ENCODE measurements at places on chromosomes 1 and 21. TPM values are rescaled to one million over a fixed set of nuclear protein-coding genes. Genes with fewer than 3 reads are reported as not detected.

Gene CXADR
- 0.32 TPM for total RNA-seq

DNA sequence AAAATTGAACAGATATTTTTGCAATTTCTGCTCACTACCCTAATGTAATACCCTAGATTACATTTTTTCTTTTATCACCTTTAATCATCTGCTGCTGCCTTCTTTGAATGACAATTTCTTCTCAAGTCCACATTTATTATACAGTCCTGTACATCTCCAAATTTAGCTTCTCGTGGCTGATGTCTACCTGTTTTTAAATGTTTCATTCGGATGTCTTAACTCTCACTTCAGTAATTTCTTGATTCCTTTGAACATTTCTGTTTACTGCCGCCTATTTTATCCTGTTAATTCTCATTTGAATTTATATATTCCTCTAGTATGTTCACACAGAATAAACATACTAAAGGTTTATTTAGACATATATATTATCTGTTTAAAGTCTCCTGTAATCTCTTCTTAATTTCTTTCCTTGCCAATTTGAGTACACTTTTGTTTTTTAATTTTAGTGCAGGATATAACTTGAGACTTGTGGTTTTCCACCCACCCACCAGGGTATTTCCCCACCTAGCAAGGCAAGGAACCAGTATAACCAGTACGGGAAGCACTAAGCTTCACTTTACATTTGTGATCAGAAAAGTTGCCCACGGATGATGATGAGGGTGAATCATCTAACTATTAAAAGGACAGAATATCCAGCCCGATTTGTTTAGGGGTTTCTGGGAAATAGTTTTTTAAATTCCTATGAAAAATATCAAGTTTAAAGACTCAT, 12.7 kb downstream of the INSL5 start:
- no peak for DNase-seq

DNA sequence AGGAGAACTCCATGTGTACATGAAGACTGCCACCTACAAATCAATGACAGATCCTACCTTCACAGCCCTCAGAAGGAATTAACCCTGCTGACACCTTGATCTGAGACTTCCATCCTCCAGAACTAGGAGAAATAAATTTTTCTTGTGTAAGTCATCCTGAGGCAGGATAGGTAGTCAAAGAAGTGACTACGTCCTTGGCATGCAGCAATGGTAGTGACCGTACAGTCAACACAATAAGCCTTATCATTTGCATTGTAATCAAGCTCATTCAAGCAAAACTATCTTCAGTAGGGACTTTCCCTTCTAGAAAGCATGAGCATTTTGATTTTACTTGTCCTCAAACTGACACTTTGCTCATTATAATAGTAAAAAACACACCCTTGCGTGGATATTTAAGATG, 64.0 kb upstream of the KCNK1 start:
- DNase-seq: no peak

DNA sequence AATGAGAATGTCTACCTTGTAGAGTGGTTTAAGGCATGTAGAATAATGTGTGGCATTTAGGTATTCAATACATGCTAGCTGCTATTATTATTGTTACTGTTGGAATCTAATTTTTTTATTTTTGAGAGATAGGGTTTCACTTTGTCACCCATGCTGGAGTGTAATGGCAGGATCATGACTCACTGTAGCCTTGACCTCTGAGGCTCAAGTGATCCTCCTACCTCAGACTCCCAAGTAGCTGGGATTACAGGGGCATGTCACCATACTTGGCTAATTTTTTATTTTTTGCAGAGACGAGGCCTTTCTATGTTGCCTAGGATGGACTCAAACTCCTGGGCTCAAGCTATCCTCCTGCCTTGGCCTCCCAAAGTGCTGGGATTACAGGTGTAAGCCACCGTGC, 61.9 kb downstream of the EPB41 start:
- no peak for DNase-seq

Gene NEXN
- 38.2 TPM for total RNA-seq

DNA sequence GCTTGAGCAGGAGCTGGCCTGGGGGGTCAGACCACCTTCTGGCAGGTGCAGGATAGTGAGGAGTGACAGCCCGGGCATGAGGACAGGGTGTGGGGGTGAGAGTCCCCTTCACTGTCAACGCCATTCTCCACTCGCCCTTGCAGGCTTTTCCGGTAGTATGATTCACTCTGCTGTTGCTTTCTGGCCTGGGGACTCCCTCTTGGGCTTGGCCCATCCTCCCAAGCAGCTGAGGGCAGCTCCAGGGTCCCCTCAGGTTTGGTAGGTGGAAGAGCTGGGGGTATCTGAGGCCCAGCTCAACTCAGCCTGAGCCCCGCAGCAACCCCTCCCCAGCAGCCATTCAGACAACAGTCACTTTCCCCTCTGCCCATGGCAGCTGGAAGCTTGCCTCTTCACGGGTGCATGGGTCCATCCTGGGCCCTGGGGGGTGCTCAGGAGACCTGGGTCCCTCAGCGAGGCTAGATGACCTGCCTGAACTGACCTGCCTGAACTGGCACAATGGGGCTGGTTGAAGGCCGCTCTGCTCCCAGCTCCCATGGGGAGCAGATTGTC, 1.3 kb downstream of the CLDN19 start:
- DNase-seq: no peak

Gene PPM1J
- total RNA-seq: 10.0 TPM

Gene LCE3A
- not detected for total RNA-seq

- no peak for DNase-seq
Measured at GRCh38 chr21:18522181-18522972, 118.8 kb upstream of the TMPRSS15 start.

Gene OR2L2
- not detected for total RNA-seq

Gene HCN3
- total RNA-seq: 2.6 TPM

GRCh38 chr1:54937469-54937868, 43.0 kb upstream of the TMEM61 start:
- no peak for DNase-seq

DNA sequence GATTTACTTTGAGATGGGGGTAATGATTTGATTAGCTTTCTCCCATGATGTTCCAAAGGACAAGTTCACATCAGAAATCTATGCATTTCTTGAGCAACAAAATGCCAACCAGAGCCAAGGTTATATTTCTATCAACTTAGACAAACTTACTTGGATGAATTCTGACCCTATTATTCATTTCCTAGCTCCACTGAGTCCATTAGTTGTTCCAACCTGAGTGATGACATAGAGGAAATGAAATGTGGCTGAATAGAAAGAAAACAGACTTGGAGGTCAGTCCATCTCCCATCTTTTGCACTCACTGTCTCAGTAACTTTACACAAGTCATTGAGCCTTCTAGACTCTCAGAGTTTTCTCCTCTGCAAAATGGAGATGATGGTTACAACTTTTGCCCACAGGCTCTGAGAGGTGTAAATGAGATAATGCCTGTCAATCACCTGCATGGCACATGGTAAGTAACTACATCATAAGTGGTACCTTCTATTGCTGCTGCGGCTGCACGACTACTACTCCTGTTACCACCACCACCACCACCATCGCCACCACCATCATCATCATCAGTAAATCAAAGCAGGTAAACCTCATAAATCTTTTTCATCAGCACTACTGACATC, 98.2 kb downstream of the PTPN14 start:
- no peak for DNase-seq

Gene SH3BP5L
- 15.9 TPM for total RNA-seq

Gene CD55
- 73.1 TPM for total RNA-seq

DNA sequence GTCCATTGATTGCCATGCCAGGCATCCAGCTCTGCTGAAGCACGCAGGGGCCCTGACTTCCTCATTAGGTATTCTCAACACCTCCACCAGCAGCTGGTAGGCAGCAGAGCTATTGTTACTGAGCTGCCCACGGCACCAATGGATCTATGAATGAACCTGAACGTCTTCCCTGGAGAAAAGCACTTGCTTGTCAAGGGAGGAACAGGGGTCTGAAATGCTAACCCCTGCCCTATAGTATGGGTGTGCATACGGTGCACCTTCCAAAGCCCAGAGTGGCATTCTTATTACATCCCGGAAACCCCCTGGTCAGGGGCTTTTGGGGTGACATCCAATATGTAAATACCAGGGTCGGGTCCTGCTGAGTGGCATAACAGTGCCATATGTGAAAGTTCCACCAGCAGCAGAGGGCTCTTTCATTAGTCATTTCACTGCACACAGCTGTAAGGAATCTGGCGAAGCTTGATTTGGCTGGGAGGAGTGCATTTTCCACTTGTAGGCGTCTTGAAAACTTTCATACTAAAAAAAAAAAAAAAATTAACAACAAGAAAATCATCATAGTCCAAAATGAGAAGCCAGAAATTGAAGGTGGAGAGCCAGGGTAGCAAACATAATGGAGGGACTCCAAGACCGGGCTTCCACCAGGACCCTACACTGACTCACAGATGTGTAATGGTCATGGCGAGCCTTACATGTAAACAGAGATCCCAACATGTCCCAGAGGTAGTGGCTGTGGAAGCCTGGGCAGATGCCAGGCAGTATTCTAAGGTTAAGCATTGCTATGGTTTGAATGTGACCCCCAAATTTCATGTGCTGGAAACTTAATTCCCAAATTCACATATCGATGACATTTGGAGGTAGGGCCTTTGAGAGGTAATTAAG, 58.8 kb upstream of the PRDX6 start:
- DNase-seq: no peak

Gene ANGPTL3
- not detected for total RNA-seq

GRCh38 chr1:19169642-19170041, 40.4 kb downstream of the UBR4 start:
- no peak for DNase-seq

DNA sequence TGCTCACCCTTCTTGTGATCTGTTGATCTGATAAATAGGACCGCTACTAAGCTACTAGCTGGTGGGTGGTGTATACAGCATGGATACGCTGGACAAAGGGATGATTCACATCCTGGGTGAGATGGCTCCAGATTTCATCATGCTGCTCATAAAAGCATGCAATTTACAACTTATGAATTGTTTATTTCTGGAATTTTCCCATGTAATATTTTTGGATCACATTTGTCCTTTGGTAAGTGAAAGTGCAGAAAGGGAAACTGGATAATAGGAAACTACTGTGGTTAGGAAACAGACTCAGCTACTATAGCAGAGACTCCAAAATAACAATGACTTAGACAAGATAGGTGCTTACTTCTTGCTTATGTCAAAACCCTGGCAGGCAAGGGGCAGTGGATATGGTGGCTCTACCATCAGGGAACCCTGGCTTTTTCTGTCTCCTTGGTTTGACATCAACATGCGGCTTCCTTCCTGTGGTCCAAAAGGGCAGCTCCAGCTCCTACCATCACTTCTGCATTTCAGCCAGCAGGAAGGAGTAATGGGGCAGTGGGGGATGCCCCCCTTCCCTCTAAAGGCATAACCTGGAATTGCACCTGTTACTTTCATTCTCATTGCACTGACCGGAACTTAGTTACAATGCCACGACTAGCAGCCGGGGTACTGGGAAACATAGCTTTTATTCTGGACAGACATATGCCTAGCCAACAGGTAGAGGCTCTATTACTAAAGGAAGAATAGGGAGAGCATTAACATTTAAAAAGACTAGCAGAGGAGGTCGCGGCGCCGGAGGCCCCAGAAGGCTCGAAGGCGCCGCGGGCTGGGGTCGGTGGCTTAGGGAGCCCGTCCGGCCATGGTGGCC, 13.8 kb upstream of the AK2 start:
- no peak for DNase-seq

DNA sequence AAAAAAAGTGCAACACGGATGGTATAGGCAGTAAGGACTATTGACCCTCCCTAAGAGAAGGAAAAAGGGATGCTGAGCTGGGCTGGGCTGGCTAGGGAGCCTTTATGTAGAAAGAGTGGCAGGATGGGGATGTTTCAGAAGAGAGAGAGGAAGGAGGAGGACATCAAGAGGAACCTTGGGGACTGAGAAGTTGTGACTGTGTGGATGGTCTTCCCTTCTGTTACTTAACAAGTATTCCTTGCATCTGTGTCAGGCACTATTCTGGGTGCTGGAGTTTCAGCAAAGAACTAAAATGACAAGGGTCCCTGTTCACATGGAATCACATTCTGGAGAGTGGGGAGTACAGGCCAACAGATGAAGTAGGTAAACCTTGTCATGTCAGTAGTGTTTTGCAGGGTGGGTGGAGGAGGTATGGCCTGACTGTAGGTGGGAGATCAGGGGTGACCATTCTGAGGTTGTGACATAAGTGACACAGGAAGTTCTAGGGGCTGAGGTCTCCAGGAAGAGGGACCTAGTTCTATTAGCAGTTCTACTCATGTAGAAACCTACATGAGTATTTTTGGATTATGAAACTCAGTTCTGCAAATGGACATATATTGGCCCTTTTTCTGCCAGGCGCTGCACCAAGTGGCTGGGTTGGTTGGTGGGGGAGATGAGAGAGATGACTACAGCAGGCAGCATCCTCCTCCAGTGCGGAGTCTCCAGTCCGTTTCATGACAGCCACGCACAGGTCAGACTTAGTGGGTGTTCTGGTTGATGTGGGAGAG, 53.8 kb downstream of the PRDM2 start:
- DNase-seq: no peak

DNA sequence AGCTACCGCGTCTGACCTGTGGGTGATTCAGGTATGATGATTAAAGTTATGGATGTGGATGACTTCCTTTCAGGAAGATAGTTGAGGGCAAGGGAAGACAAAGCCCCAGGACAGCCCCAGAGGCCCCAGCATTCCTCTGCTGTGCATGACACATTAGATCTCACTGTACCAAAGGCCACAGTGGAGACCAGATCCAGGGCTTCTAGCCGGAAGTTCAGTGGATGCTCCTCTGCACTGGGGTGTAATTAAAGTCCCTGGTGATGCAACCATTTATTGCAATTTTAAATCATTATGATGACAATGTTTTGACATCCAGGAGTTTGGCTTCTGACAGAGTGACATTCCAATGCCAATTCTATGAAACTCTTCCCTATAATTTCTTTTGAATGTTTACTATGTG, 5.0 kb downstream of the C4BPA start:
- no peak for DNase-seq

- no peak for DNase-seq
Measured at GRCh38 chr1:204316164-204316563, 43.6 kb downstream of the PLEKHA6 start.

- no peak for DNase-seq
Measured at GRCh38 chr1:167679714-167680113, 42.1 kb upstream of the MPZL1 start.

DNA sequence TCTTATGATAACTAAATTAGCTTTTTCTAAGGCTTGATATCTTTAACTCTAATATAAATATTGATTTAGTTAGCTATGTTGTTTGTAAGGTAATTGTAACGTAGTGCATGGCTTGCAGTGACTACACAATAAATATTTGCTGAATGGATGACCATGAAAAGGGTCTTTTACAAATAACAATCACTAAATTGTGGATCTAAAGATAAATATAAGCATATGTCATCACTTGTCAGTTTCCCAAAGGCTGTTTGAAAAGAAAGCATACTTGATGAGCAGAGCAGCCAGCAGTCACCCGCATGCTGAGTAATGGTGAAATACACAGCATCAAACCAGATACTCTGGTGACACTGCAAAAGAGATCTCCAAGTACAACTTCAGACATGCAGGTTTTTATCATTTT, 92.5 kb upstream of the FMN2 start:
- no peak for DNase-seq
